ENCODE measurements at places on chromosomes 6 and 20.

DNA sequence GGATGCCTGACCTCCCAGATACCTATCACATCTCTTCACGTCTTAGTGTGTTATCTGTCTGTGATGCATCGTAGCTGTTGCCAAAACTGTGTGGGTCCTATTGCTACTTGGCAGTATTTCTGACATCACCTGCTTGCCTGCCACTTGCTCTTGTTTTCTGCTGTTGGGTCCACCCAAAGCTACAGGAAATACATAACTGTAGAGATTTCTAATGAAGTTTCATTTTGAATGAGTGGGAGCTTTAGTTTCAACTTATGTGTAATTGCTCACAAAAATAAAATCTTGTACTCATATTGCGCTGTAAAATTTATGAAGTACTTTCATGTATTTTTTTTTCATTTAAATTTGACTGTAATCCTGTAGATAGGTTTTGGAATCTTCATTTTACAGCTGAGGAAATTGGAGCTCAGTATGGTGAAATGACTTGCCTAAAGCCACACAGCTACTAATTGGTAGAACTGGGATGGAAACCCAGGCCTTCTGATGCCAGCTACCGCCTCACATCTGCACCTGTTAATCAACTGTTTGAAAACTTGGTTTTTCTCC, 113.6 kb upstream of the MAN1A1 start:
- DNase-seq: no peak

- DNase-seq: no peak
Observed at GRCh38 chr6:138371720-138372119, 6.0 kb upstream of the SMIM28 start.

DNA sequence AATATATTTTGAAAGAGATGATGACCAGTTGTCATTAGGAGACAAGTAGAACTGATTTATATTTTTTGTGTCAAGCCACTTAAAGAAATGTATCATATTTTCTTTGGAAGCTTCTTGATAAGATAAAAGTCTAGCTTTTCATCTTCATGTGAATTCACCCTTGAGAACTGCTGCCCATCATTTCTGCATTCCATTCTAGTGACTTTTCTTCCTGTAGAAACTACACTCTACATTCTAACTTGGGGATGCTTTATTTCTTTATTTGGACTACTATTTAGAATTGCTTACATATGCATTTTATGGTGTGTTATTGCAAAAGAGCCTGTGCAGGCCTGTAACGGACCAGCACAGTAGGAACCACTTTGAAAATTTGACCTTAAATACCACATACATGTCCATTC, 335.0 kb upstream of the KCNQ5 start:
- DNase-seq: no peak

- DNase-seq: no peak
Observed at GRCh38 chr6:6331393-6331792, 10.9 kb upstream of the F13A1 start.

- no peak for DNase-seq
Observed at GRCh38 chr20:44395461-44396340, 40.2 kb downstream of the HNF4A start.

DNA sequence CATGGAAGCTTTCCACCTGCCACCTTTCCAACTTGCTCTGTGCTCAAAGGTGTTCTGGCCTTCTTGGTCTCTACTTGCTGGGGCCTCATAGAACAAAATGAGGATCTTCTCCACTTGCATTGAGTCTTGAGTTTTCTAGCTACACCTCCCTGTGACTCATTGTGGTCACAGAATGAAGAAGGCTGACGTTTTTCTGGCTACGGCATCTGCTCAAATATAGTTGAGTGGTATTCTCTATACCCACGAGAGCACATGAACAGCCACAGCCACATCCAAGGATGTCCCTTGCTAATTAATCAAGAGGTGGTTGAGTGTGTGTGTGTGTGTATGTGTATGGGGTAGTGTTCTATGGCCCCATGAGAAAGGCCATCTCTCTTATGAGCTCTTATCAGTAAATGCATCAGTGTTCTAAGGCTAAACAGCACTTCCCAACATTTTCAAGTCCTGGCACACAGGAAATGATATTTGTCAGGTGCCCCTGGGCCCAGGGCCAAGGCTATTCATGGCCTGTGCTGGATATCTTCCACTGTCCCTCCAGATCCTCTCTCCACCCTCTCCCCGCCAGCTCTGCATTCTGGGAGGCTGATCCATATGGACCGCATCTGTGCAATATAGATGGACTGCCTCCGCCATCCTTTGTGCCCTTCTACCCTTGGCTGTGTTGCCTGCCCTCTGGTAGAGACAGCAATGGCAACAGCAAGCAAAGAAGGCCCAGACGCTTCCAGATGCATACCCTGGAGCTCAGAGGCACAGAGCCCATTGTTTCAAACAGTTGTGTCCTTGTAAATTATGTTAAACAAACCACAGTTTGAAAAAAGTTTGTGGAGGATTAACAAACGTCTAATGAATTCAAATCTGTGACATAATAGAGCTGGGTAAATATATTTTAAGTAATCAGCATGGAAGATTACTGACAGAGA, 150.2 kb downstream of the LRFN2 start:
- DNase-seq: no peak

DNA sequence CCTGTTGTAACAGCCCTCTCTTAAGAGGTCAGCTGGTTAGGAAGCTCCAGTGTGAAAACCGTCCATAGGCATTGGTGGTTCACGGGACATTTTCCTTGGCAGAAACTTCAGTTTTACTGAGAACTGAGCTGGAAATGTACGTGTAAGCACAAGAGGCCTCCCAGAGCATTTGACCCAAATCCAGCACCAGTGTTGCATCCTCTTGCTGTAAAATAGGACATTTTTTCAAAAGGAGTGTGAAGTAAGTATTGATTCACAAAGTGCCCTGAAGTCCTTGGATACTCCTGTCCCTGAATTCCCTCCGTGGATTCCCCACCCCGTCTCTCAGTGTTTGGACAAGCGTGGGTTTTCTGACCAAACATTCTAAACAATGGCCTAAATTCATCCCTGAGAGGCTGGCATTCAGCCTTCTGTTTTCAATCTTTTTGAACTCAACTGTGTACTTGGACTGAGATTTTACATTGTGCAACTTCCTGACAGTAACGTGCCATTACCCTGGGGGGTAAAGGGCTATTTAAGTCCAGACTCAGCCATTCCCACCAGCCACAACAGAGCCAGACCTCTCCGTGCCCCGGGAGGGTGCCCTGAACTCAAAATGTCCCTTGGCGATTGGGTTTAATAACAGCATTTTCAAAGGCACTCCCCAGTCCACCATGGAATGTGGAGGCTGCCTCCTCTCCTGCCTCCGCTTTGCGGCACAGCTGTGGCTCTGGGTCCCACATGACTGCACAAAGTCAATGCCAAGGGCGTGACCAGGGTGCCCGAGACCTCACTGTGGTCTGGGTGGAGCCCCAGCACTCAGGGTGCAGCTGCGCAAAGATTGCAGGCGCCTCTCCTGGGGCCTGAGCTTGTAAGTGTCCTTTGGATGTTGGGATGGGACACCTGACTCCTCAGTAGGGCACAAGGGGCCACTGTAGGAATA, 92.7 kb upstream of the AFDN start:
- DNase-seq: no peak

DNA sequence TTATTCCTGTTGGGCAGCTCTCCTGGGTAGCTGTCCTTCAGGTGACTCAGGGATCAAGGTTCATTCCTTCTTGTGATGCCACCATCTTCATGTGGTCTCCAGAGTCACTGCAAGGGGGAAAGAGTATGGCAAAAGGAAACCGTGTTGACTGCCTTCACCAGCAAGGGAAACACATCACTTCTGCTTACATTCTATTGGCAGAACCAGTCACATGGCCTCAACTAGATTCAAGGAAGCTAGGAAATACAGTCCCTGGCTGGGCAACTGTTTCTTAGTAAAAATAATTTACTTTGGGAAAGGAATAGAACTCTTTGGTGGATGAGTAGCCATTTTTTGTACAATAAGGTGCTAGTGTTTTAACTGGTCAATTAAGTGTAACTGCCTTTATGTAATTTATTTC, 5.3 kb downstream of the ANKRD6 start:
- DNase-seq: no peak

DNA sequence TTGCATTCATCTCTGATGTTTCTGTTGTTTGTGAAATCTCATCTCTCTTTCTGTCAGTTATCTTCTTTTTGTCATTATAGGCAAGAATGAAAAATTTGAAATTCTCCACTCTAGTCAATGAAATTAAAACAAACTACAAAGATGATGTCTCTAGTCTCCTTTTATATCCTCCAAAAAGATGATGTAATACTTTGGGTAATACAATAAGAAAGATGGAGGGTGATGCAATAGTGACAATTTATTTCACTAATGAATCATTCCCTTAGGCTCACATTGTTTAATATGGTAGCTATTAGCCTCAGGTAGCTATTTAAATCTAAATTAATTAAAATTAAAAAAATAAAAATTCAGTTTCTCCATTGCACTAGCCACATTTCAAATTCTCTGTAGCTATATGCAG, 145.4 kb downstream of the UST start:
- no peak for DNase-seq

- no peak for DNase-seq
Observed at GRCh38 chr6:10201606-10202510, 213.0 kb downstream of the TFAP2A start.

- peak; percentile 54 for DNase-seq
Observed at GRCh38 chr20:51447097-51447764, 95.3 kb downstream of the NFATC2 start.

DNA sequence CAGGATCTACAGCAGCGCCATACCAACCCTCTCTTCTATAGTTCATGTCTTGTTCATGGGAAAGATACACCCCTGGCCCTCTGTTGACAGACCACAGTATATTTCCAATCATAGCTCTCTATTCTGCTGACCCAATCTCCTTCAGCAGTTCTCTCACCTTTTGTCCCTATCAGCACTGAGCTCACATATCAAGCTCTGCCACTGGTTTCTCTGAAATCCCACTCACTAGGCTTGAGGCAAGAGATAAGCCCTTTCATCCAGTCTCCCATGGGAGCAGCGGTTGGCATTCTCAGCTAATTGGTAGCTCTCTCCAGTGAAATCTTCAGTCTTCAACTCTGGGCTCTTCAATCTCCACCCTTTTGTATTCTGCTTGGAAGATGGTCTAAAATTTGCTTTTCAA, 313.4 kb downstream of the GJA1 start:
- DNase-seq: no peak

- no peak for DNase-seq
Observed at GRCh38 chr6:53281518-53282215, 67.1 kb downstream of the ELOVL5 start.

DNA sequence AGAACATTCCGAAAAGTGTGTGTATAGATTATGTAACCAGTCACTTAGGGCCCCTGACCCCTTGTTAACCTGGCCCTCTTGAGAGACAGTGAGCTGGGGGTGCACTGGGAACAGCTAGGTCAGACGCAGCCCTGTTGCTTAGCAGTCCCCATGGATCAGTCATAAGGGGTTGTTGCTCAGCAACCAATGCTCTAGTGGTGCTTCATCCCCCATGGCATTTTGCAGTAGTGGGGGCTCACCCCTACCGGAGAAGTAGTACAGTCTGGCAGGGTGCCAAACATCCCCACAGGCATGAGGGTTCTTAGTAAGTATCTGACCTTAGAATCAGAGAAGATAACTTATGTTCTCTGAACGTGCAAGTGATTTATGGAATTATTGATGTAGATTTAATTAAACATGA, 12.3 kb downstream of the PKIB start:
- DNase-seq: no peak

- DNase-seq: peak; percentile 13
Observed at GRCh38 chr20:1998715-1999114, 4.9 kb upstream of the PDYN start.

- DNase-seq: no peak
Observed at GRCh38 chr6:32107406-32107805, 1.7 kb downstream of the TNXB start.

DNA sequence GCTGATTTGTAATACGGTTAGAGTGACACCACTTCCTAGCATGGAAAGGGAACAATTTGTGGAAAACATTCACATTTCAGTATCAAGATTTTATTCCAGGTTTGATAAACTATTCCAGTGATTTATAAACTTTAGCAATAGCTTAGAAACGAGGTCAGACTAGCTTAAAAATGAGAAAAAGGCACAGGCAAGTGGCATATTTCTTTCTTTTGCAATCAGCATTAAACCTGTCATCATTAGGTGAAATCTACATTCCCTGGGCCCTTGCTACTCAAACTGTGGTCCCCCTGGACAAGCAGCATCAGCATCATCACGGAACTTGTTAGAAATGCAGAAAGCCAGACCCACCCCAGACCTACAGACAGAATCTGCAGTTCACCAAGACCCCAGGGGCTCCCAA, 29.9 kb downstream of the TBC1D7 start:
- no peak for DNase-seq

GRCh38 chr20:49843770-49844380, 31.2 kb downstream of the SLC9A8 start:
- DNase-seq: no peak

GRCh38 chr6:166301611-166302529, 6.3 kb downstream of the PRR18 start:
- no peak for DNase-seq

- DNase-seq: no peak
Observed at GRCh38 chr20:60171313-60171712, 213.1 kb downstream of the CDH26 start.

DNA sequence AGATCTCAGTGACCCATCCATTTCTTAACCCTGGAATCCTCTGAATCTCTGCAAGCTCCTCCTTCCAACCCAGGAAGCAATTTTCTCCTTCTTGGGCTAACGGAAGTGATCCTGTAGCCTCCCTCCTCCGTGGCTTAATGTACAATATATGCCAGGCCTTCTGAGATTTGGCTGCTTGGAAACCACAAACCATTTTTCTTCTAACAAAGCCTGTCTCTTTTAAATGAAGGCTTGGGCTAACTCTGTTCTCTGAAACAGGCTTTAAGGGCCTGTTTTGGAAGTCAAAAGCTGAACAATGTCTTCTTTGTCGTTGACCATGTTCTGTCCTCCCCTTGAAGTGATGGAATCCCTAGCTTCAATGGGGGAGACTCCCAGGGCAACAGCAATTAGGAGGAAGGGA, 14.9 kb downstream of the FYN start:
- DNase-seq: no peak

DNA sequence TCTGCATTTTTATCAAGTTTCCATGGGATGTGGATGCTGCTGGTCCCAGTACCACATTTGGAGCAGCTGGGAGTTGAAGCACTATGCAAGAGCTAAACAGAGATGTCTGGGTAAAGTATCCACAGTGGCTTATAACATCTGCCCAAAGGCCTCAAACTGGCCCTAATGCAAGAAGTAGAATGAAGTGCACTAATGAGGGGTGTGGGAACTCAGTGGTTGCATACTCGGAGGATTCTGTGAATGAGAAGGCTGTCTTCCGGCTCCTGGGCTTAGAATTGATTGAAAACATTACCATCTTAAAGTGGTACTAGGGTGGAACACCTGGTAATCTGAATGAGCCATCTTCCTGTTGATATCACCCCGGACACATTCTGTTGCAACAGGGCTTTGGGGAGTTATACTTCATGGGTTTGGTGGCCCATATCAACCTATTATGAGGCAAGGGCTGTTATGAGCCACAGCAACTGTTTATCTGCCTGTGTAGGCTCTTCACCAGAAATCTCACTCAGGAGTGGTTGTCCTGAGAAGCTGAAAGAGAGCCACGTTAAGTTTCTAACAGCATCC, 54.7 kb upstream of the SNRPB2 start:
- no peak for DNase-seq
